Endothelial cell of coronary artery (primary cell): ENCODE measurements at places on chromosomes 6 and 20. TPM values are rescaled to one million over a fixed set of nuclear protein-coding genes. Genes with fewer than 3 reads are reported as not detected.

The OR12D2 gene
- total RNA-seq = not detected in 2 replicates

The OTOR gene
- not detected in 2 replicates for total RNA-seq

The SLC22A2 gene
- total RNA-seq = under 0.01 TPM in 1 of 2 replicates, not detected in the other

The NR2E1 gene
- total RNA-seq = not detected in 2 replicates

The MLN gene
- not detected in 2 replicates for total RNA-seq

The C20orf141 gene
- total RNA-seq = not detected in 2 replicates

The FKBP1A gene
- 269 and 330 TPM in 2 replicates for total RNA-seq

The HSPA12B gene
- total RNA-seq = 11.6 and 18.0 TPM in 2 replicates

The BTN1A1 gene
- total RNA-seq = not detected in 2 replicates

The OPN5 gene
- under 0.01 TPM in 1 of 2 replicates, not detected in the other for total RNA-seq

The SSTR4 gene
- total RNA-seq = not detected in 2 replicates

The CLPSL2 gene
- not detected in 2 replicates for total RNA-seq

The NUS1 gene
- total RNA-seq = 14.3 and 18.0 TPM in 2 replicates

The UNC93A gene
- not detected in 2 replicates for total RNA-seq

The MAP1LC3A gene
- 14.9 and 19.2 TPM in 2 replicates for total RNA-seq

The GPX5 gene
- not detected in 2 replicates for total RNA-seq

The MUCL3 gene
- total RNA-seq = not detected in 2 replicates

The TBX18 gene
- total RNA-seq = 16.0 and 29.8 TPM in 2 replicates

The SOX12 gene
- total RNA-seq = 4.0 and 4.9 TPM in 2 replicates

The TAF8 gene
- total RNA-seq = 15.2 and 20.6 TPM in 2 replicates

The AARS2 gene
- total RNA-seq = 21.3 and 22.0 TPM in 2 replicates

The FHL5 gene
- total RNA-seq = not detected in 2 replicates

The ADGRB3 gene
- total RNA-seq = under 0.01 TPM in 1 of 2 replicates, not detected in the other

The LBP gene
- total RNA-seq = not detected in 2 replicates

The LPA gene
- not detected in 2 replicates for total RNA-seq

The MRAP2 gene
- 0.38 and 4.6 TPM in 2 replicates for total RNA-seq

The SPAG4 gene
- 5.1 and 23.5 TPM in 2 replicates for total RNA-seq

The SLC13A3 gene
- 0.09 and 0.38 TPM in 2 replicates for total RNA-seq

The CARMIL1 gene
- total RNA-seq = 2.2 and 7.0 TPM in 2 replicates

The LYRM2 gene
- total RNA-seq = 9.3 and 12.3 TPM in 2 replicates

The LINC00237 gene
- total RNA-seq = not detected in 2 replicates

The TAAR8 gene
- total RNA-seq = not detected in 2 replicates

The MCCD1 gene
- not detected in 2 replicates for total RNA-seq

The CRISP3 gene
- not detected in 2 replicates for total RNA-seq

The BPIFB2 gene
- total RNA-seq = not detected in 2 replicates

The TXLNB gene
- total RNA-seq = 0.18 and 0.19 TPM in 2 replicates

The SIRPB1 gene
- total RNA-seq = 0.81 and 1.0 TPM in 2 replicates

The FAM209B gene
- 0.18 TPM in 1 of 2 replicates, not detected in the other for total RNA-seq

The SLC4A11 gene
- total RNA-seq = 4.1 TPM in 2 replicates

The PLEKHG1 gene
- total RNA-seq = 19.3 and 38.7 TPM in 2 replicates

The DDX43 gene
- 0.75 and 1.1 TPM in 2 replicates for total RNA-seq

The BPI gene
- not detected in 2 replicates for total RNA-seq

The RFX6 gene
- not detected in 2 replicates for total RNA-seq

The NRSN1 gene
- not detected in 2 replicates for total RNA-seq

The WFDC12 gene
- total RNA-seq = not detected in 2 replicates

The ACTL10 gene
- 1.6 and 3.1 TPM in 2 replicates for total RNA-seq

The PIGU gene
- 6.4 and 6.5 TPM in 2 replicates for total RNA-seq

The ELOVL2 gene
- total RNA-seq = not detected in 2 replicates

The IL17A gene
- not detected in 2 replicates for total RNA-seq
